NCI-H187 treated with DMSO at 0.1 percent for 48 hours (cell line): ENCODE measurements at places on chromosomes 1 and 21.

- DNase-seq: no peak
Measured at GRCh38 chr1:172499636-172500141, 33.3 kb upstream of the SUCO start.

GRCh38 chr1:95002540-95003432 is 70.0 kb downstream of the ALG14 start:
- DNase-seq: no peak

DNA sequence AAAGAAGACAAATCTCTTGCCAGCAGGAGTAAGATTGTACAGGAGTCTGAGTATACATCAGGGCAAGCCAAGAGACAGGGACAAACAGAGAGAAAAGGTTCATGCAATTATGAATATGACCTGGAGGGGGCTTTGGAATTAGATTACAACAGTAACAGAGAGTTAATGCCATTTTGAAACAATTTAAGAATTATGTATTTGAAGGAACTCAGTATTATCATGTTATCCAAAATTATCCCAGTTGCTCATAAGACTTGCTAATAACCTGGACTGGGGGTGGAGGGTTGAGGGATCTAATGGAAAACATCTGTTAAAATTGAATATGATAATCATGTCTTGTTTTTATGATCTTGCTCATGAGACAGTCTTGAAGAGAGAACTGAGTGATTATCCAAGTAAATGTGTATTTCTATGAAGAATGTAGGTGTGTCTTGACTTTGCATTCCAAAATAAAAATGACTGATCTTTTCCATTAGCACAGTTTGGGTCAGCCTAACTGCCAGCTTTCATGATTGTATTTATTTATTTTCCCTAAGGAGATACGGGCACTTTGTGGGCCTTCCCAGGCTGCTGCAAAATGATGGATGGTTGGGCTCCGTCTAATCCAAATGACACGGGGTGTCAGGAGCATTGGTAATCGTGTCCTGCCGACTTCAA is 117.7 kb downstream of the ERG start:
- DNase-seq: no peak

- no peak for DNase-seq
Measured at GRCh38 chr1:205199931-205200299, 11.6 kb downstream of the DSTYK start.

GRCh38 chr1:53754484-53755312 is 15.7 kb upstream of the GLIS1 start:
- no peak for DNase-seq

DNA sequence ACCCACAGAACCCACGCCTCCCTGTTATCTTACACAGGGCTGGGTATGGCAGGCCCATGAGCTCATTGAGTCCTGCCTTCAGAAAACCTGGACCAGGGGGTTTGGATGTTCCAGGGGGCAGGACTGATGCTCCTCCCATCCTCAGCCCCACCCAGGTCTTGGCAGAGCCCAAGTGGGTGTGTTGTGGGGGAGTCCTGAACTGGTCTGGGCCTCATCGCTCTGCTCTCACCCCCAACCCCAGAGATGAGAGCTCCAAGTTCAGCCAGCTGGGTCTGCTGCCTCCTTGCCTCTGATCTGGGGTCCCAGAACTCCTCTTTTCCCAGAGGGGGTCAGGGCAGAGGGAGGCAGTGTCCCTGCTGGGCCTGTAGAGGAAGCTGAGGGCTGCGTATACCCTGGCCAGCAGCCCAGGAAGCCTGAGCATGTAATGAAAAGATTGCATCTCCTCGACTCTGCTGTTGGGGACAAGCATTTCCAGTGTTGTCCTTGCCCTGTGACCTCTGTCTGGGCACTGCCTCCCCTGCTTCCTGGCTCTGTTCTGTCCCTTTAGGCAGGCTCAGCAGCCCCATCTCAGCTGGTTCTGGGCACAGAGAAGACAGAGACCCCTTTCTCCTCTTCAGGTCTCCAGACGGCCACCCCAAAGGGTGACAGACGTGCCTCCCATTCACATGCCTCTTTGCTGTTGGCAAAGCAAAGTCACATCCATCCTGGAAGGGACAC is 54.7 kb upstream of the EPS8L3 start:
- DNase-seq: no peak

- no peak for DNase-seq
Measured at GRCh38 chr1:17434016-17434415, 5.5 kb downstream of the RCC2 start.

DNA sequence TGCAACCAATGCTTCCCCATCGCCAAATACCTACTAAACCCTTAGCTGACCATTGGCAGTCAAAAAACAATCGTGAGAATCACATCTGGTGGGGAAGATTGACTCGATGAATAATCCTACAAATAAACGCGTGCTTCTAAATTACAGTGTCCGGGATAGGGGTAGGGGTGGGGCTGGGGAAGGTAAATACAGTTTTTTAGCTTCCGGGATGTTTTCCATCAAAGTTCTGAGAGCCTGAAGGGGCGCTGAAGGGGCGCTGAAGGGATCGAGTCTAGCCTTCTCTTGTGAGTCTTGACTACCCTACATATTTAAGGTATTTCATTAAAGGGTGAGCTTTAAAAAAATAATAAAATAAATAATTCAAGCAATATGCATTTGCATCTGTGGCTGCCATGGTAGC is 40.5 kb downstream of the RRAGC start:
- DNase-seq: no peak

GRCh38 chr1:46556822-46557221 is 5.4 kb upstream of the KNCN start:
- DNase-seq: no peak

- DNase-seq: no peak
Measured at GRCh38 chr1:89310505-89310904, 37.8 kb upstream of the GBP5 start.

- DNase-seq: no peak
Measured at GRCh38 chr1:160277987-160278386, 6.9 kb downstream of the PEX19 start.

DNA sequence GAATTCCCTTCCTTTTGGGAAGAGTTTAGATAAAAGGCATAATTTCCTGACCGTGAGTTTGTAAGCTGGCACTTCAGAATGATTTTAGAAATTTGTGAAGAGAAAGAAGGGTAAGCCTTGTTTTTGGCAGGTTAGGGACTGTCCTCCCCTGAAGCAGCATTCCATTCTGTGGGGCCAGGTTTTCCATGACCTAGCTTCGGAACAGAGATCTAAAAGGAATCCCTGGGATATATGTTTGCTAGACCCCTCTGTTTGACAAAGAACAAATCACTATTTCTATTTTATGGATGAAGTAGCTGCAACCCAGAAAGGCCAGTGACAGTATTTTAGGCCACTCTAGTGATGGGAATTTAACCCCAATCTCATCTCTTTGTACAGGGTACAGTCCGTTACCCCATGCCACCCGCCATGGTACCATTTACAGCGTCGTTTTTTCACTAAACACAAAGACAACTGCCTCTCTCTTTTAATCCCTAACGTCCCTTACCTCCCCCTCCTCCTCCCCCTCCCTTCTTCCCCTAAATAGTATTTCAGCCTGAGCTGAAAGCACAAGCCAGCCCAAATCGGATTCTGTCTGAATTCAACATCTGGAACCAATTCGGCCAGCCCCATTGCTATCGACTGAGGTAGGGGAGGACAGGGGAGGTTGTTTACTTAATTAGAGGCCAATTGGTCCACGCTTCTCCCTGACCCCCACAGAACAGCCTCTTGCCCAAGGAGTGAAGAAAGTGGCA is 23.4 kb upstream of the IKBKE start:
- DNase-seq: no peak

GRCh38 chr1:6646499-6647148 is 22.0 kb downstream of the THAP3 start:
- DNase-seq: no peak

DNA sequence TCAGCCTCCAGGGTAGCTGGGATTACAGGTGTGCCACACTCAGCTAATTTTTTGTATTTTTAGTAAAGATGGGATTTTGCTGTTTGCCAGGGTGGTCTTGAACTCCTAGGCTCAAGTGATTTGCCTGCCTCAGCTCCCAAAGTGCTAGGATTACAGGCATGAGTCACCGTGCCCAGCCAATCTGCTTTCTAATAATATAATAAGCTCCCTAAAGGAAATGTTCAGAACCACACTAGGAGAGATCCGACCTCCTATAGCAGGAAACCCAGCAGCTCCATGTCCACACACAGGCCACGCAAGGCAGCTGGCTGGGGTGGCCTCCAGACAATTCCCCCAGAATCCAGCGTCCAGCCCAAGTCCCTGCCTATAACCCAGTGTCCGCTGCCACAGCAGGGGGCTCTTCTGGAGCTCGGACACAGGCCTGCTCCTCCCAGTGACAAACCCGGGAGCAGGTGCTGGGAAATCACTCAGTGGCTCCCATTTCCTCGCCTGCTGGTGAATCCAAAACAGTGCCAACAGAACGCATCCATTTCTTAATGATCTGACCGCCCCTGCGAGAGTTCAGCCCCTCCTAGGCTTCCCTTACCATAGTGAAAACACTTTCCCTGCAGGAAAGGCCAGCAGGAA is 7.5 kb downstream of the RIPK4 start:
- DNase-seq: no peak

DNA sequence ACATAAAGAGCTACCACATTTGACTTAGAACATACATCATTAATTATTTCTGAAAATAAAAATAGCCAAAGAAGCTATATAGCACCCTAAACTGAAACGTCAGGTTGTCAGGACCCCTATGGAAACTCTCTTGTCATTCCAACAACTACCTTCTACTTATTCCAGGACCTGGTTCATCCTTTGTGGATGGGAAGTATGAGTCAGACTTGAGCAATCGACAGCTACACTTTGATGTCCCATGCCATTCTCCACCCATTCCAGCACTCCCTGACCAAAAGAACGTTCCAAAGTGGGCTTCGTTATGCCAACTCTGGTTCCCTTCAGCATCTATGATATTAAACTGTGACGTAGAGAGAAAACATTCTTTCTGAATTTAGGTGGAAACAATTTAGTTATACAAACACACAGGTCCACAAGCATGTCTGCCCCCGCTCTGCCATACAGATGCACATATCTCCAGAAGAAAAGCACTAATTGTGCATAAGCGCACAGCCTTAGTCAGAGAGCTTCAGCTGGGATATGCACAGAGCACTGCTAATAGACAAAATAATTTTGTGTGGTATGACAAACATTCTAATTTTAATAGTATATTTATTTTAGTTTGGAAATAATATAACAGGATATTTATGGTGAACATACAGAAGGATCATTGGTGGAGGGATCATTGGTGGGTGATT is 723.1 kb upstream of the B3GALT2 start:
- no peak for DNase-seq

- DNase-seq: no peak
Measured at GRCh38 chr1:9356829-9357466, 64.3 kb downstream of the SPSB1 start.

DNA sequence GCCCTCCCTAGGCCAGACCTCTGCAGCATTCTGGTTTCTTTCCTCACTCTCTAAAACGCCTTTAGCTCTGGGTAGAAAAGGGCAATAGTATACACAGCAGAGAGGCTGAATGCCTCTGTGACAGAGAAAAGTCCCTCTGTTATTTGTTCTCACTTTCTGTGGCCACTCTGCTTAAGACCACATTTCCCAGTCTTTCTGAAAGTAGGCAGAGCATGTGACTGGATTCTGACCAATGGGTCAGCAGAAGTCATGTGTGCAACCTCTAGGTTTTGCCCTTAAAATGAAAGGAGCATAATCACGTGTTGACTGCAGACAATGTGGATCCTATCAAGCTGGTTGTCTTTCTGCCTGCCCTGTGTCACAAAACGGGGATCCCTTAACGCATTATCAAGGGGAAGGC is 79.7 kb upstream of the MARK1 start:
- DNase-seq: no peak

DNA sequence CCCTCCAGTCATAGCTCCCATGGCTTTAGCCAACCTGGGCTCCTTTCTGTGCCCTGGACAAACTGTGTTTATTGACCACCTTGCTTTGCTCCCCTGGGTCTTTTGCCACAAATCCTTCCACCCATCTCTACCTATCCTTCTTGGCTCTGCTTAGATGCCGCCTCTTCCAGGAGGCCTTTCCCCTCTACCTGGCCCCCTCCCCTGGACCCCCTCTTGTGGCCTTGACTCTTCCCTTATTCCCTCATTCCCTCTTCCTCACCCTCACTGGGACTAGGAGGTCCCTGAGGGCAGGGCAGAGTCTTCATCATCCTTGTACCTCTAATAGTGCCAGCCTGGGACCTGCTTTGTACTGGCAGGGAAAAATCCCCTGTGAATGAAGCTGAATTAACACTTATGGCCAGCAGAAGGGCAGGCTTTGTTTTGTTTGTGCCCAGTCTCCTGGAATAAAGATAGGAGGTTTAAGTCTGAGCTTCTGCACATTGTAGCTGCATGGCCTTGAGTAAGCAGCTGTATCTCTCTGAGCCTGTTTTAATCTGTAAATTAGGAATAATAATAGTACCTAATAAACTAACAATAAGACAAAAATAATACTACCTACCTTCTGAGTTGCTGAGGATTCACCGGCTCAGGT is 13.7 kb downstream of the PTPRU start:
- DNase-seq: no peak

DNA sequence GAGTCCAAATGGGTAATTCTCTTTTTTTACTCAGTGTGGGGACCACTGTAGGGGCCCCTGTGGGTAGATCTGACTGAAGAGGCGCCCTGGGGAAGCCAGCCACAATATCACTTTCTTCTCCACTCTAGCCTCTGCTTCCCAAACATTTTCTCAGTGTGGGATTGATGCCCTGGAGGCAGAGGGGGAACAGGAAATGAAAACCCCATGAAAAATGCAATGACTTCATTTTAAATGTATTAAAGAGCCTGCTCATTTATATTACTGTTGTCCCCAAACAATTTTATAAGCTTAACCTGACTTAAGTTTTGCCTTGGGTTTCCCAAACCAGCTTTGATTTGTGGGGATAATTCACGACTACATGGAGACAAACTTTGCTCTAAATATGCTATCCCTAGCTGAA is 181.9 kb downstream of the C1orf94 start:
- DNase-seq: no peak

DNA sequence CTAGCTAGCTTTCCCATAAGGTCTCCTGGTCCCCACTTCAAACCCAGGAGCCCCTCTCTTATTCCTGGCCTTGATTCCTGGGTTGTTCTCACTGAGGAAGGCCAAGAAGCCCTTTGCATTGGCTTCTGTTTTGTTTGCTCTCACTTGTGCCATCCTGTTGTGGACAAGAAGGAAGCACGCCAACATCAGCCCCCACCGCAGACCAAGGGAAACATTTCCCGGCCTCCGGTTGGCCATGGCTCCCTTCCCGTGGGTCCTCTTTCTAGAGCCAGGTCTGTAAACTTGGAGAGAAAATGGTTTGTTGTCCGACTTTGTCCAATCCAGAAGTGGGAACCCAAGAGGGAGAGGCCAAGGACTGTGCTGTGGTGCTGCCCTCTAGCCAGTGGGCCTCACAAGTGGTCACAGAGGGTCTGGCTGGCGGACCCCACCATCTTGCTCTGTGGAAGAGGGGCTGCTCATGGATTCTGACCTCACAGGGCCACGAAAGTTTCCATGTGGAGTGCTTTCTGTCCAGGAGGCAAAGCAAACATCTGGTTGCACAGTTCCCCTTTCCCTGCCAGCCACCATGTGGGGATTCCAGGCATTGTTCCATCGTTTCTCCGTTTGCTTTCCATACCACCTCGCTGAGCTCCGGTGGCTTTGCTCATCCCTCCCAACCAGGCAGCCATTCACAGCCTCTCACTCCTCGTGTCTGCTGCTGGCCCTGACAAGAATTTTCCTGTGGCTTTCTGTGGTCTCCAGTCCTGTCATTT is 18.9 kb upstream of the TENT5C start:
- no peak for DNase-seq

GRCh38 chr1:27649306-27649635 is 14.3 kb upstream of the FGR start:
- DNase-seq: no peak

- DNase-seq: no peak
Measured at GRCh38 chr1:186960861-186961260, 132.1 kb downstream of the PLA2G4A start.
